Memory B cell (primary cell): ENCODE measurements at places on chromosomes 12 and 14.
A peak's percentile ranks its signal among the peaks of the same experiment; 100 is the strongest.

DNA sequence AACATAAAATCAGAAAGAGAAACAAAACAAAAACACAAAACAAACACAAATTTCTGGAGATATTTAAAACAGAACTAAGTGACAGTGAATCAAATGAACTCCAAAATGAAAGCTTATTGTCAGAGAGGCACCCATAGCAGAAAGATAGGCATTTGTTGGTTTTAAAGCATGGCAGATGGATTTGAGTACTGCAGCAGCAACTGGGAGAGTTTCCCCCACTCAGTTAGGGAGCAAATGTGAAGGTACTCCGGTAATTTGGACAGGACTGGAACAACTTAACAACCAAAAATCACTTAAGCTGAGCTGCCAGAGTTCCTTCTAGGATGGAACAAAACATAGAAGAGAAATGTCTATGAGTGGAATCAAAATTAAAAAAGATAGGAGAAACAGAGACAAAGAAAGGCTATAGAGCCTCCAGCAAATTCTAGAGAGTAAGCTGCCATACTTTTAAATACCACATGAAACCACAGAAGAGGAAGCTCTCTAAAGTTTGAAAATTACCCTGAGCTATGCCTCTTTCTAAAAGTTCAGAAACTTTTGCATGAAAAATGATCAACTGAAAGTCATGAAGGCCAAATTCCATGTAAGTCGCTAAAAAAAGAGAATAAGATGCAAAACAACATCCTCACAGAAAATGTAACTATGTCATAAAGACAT is 1248.3 kb upstream of the USP15 start:
- no peak for DNase-seq
- H3K27ac ChIP-seq = no peak overlapping the region
- no peaks in the 10 kb centered on the region for H3K4me1 ChIP-seq
- H3K27me3 ChIP-seq = no peaks in the 10 kb centered on the region
- H3K36me3 ChIP-seq = no peaks in the 10 kb centered on the region

- no peak for DNase-seq
- peaks cover 11% of the 10 kb centered on the region for H3K4me1 ChIP-seq
- H3K36me3 ChIP-seq = peaks cover 6% of the 10 kb centered on the region
- no peak overlapping the region for H3K4me3 ChIP-seq
- H3K27me3 ChIP-seq = no peaks in the 10 kb centered on the region
- H3K27ac ChIP-seq = no peak overlapping the region
Observed at GRCh38 chr12:54232790-54233189, 44.0 kb upstream of the SMUG1 start.

DNA sequence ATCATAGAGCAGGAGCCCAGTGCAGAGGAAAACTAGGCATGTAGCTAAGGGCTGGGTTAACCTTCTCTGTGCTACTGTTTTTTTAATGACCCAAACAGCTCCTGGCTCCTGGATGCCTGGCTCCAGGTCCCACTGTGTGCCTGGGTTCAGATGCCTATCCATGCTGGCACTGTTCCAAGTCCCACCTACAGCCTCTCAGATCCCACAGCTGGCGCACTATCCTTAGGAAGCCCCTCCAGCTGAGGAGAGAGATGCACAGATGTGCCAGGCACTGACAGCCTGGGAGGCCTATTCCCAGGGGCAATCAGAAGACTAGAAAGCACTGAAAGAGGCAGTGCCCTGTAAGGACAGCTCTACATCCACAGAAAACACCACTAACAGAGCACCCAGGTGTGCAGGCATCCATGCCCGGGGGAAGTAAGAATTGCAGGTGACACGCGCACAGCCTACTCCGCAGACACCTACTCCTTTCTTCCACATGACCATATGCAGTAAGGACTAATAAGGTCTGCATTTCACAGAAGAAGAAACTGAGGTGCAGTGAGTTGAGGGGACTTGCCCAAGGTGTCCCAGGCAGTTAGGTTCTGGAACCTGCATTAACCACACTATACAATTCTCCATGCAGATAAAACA is 51.2 kb downstream of the PITPNM2 start:
- no peak overlapping the region for H3K27ac ChIP-seq
- peaks cover 2% of the 10 kb centered on the region for H3K27me3 ChIP-seq
- H3K4me1 ChIP-seq = peaks cover 26% of the 10 kb centered on the region
- H3K4me3 ChIP-seq = no peak overlapping the region
- H3K36me3 ChIP-seq = peaks cover 2% of the 10 kb centered on the region

DNA sequence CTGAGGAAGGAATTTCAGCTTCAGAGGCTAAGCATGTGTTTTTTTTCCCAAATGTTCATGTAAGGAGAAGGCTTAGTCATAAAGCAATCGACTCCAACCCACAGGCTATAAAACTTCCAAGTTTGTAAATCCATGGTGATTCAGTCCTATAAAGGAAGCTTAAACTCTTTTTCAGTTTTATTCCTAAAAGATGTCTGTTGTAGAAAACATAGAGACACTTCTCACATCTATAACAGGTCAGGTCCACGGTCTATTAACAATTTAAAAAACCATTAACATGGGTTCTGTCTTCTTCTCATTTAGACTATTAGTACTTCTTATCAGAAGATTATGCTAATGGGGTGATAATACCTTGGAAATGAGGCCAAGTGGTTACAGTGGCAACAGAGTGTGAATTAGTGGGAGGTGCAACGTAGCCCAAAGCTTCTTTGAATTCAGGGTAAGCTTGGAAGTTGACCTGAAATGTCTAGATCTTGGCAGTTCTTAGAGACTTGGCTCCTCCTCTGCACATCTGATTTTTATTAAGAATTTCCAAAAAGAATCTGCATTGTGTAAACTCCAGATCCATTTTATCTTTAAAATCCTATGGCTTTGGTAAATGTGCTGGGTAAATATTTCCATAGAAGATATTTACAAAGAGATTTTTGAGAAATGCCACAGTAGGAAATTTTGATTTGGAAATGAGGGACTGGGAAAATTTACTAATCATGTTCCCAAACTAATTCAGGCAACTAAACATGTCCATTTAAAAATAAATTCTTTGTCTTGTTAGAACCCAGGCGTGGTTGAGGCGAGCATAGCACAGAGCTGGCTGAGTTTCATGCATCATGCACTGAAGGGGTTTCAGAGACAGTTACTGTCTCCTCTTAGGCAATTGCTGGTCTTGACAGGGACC is 86.4 kb downstream of the EML1 start:
- no peak overlapping the region for H3K27ac ChIP-seq
- H3K36me3 ChIP-seq = no peaks in the 10 kb centered on the region
- H3K4me3 ChIP-seq = no peak overlapping the region
- peaks cover 5% of the 10 kb centered on the region for H3K27me3 ChIP-seq

DNA sequence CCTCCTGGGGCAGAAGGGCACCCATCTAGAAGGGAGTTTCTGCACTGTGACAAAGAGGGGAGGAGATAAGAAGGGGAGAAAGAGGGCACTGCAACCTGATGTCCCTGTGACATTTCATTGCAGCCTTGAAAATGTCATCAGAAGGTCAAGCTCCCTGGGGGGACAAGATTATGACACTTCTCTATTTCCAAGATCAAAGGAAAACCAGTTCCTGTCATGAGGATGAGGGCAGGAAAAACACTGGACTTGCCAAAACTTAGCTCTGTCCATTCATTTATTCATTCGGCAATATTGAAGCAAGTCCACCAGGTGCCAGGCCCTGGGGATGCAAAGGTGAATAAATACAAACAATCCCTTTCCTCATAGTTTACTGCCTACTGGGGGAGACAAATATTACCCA is 138.4 kb upstream of the CDKN3 start:
- H3K27me3 ChIP-seq = peaks cover under 1% of the 10 kb centered on the region
- no peak for DNase-seq
- H3K36me3 ChIP-seq = no peaks in the 10 kb centered on the region
- H3K4me1 ChIP-seq = no peaks in the 10 kb centered on the region
- no peak overlapping the region for H3K27ac ChIP-seq

DNA sequence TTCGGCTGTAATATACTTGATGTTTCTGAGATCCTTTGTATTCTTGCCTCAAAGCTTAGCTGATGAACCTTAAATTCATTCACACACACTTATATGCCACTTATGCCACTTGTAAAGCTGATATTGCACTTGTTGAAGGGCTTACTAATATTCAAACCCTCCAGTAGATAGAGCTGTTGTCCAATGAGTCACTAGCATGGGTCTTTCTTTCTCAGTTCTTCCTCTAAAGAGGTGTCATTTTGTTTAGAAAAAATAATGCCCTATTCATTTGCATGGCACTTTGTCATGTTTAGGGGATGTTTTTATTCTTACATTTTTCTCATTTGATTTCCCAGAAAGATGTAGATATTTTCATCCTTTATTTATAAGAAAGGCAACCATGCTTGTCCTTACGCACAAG is 56.4 kb downstream of the MON2 start:
- H3K27me3 ChIP-seq = no peaks in the 10 kb centered on the region
- peaks cover 10% of the 10 kb centered on the region for H3K36me3 ChIP-seq
- DNase-seq = no peak
- H3K4me1 ChIP-seq = no peaks in the 10 kb centered on the region
- no peak overlapping the region for H3K27ac ChIP-seq

DNA sequence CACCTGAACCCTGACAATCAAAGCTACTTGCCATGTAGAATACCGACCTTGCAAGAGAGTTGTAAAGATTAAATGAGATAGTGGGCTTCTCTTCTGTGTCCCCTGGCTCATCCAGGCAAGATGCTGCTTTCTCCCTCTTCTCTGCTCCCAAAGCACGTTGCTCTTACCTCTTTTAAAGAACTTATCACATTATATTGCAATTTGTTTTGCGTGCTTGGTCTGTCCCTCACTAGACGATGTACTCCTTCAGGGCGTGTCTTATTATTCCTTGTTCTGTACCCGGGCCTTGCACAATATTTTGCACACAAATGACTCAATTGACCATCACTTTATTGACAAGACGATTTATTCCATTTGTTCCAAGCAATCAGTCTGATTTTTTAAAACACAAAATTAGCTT is 3.3 kb downstream of the DCN start:
- DNase-seq = no peak
- no peak overlapping the region for H3K27ac ChIP-seq
- no peak overlapping the region for H3K4me3 ChIP-seq
- H3K4me1 ChIP-seq = no peaks in the 10 kb centered on the region

- H3K27ac ChIP-seq = no peak overlapping the region
- H3K27me3 ChIP-seq = peaks cover 5% of the 10 kb centered on the region
- no peaks in the 10 kb centered on the region for H3K36me3 ChIP-seq
- no peak overlapping the region for H3K4me3 ChIP-seq
Observed at GRCh38 chr12:100668945-100669536, 95.6 kb downstream of the GAS2L3 start.

- H3K4me1 ChIP-seq = no peaks in the 10 kb centered on the region
- H3K4me3 ChIP-seq = no peak overlapping the region
- peaks cover 4% of the 10 kb centered on the region for H3K27me3 ChIP-seq
- no peak overlapping the region for H3K27ac ChIP-seq
Observed at GRCh38 chr14:78904094-78904493, 733.9 kb downstream of the NRXN3 start.

- H3K27ac ChIP-seq = peak overlapping the region; percentile 89
- DNase-seq = no peak
- peaks cover 17% of the 10 kb centered on the region for H3K4me1 ChIP-seq
- H3K4me3 ChIP-seq = peak overlapping the region; percentile 96
- H3K36me3 ChIP-seq = no peaks in the 10 kb centered on the region
Observed at GRCh38 chr14:31457665-31458659, 656 bp upstream of the DTD2 start.

DNA sequence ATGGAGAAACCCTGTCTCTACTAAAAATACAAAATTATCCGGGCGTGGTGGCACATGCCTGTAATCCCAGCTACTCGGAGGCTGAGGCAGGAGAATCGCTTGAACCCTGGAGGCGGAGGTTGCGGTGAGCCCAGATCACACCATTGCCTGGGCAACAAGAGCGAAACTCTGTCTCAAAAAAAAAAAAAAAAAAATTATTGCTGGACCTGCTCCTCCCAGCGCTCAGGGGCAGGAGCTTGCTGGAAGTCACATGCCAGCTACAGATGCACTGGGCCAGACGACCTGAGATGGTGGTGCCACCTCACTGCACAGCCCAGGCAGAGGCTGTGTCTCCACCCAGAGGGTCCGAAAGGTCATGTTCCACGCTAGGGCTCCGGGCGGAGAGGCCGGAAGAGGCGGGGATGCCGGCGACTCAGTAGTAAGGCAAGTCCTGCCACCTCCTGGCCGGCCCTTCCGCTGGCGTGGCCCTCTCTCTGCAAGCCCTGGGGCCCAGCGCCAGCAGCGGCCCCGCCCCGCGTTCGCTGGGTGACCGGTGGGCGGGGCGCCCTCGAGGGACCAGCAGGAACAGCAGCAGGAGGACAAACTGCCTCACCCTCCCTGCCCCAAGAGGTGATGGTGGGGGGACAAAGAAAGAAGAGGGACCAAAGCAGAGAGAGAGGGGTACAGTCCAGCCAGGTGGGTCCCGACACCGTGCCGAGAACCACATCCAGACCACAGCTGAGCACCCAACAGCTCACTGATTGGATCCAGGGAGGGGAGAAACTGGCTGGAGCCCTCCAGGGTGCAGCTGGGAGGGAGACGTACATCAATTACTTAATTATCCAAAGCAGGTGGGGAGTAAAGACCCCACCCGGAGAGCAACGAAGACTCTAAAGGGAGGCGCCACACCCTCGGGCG is 3.6 kb upstream of the RHOF start:
- no peak overlapping the region for H3K4me3 ChIP-seq
- peaks cover 3% of the 10 kb centered on the region for H3K36me3 ChIP-seq
- H3K27ac ChIP-seq = peak overlapping the region; percentile 28
- peaks cover 31% of the 10 kb centered on the region for H3K4me1 ChIP-seq
- DNase-seq = no peak
- no peaks in the 10 kb centered on the region for H3K27me3 ChIP-seq

DNA sequence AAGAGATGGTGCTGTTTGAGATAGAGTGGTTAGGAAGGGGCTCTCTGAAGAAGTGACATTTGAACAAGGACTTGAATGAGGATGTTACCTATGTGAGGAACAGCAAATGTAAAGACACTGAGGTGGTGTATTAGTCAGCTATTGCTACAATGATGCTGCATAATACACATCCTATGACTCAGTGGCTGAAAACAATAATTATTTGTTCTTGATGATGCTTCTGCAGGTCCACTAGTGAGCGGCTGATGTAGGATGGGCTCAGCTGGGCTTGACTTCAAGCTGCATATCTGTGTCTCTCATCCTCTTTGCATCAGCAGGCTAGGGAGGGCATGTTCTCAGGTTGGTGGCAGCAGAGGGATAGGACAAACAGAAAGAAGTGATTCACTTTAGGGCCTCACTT is 21.4 kb upstream of the CLMN start:
- H3K4me1 ChIP-seq = peaks cover 4% of the 10 kb centered on the region
- no peak overlapping the region for H3K27ac ChIP-seq
- no peak overlapping the region for H3K4me3 ChIP-seq
- DNase-seq = no peak
- no peaks in the 10 kb centered on the region for H3K36me3 ChIP-seq

DNA sequence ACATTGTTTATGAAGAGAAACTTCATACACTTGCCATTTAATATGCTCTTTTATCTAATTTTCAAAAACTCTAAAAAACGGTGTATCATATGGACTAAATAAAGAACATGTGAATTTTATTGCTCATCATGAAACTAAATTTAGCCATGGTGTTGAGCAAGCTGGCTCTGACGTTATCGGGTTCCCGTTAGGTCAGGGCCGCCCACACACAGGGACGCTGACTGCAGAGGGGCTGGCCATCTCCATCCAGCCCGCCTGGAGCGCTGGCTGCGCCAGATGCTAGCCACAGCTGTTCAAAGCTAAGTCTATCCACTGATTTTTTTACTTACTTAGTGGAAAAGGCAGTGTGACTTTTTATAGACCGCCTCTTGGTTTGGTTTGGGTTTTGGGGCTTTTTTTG is 36.5 kb upstream of the DYNC1H1 start:
- H3K4me1 ChIP-seq = no peaks in the 10 kb centered on the region
- no peak overlapping the region for H3K4me3 ChIP-seq
- H3K27me3 ChIP-seq = no peaks in the 10 kb centered on the region
- DNase-seq = no peak
- no peak overlapping the region for H3K27ac ChIP-seq
- H3K36me3 ChIP-seq = peaks cover 5% of the 10 kb centered on the region
